ENCODE measurements at places on chromosomes 16 and 17.

DNA sequence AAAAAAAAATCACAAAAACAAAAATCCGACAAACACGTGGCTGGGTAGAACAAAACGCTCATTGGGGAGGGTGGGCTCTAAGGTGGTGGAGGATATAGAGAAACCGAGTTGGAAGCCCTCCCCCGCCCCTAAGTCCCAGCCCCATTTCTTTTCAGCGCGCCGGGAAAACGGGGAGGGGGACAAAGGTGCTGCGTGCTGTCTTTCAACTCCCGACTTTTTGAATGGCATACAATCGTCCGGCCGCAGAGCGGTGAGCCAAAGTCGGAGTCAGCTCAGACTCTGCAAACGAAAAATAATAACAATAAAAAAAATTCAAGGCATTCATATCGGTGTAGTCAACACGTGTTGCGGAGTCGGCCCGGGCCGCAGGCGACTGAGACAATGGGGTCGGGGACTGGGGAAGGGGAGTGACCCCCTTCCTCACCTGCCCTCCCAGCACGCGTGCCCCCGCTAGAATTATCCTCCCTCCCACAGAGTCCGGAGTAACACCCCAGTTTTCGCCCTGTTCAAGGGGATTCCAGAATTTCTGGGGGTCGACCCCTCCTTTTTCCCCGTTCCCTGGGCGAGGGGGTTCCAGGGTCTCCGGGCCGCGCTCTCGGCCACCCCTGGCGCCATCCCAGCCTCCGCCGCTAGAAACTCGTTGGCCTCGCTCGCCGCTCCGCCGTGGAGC, 1.7 kb upstream of the IGF2BP1 start:
- no peak for DNase-seq

DNA sequence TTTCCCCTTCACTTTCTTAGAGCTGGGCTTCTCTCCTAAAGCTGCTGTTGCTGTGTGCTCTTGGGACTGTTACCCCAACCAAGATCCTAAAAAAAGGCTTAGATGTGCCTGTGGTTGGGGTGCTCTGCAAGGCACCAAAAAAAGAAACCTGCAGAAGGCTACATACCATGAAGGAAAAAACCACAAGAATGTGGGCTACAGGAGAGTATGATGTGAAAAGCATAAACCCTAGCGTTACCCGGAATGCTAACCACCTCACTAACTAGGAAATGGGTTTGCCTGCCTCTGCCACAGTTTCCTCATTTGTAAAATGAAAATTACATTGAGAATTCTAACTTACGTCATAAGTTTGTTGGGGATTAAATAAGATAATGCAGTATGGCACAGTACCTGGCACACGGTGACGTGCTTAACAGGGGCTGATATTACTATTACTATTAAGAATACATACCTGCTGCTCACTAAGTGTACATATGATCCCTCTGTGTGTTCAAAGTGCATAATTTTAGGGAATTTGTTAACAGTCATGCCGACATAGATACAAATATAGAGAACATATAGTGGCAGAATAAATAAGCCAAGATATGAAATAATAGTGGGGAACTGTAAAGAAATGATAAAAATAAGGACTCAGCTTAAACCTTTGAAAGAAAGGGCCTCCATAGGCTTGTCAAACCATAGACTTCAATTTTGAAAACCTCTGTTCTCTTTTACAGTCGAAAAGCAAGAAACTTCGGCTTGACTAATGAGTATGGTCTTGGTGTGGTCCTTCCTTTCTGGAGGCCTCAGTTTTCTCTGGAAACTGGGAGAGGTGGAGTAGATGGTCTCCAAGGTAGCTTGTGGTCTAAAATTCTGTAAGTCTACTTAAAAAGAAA, 177.8 kb upstream of the TBX2 start:
- peak; percentile 18 for DNase-seq

GRCh38 chr17:51660266-51660665, 399.9 kb downstream of the UTP18 start:
- no peak for DNase-seq

GRCh38 chr16:85569615-85570212, 43.4 kb upstream of the GSE1 start:
- peak; percentile 75 for DNase-seq

GRCh38 chr17:81656835-81657234, 493 bp upstream of the PDE6G start:
- DNase-seq, result no peak

DNA sequence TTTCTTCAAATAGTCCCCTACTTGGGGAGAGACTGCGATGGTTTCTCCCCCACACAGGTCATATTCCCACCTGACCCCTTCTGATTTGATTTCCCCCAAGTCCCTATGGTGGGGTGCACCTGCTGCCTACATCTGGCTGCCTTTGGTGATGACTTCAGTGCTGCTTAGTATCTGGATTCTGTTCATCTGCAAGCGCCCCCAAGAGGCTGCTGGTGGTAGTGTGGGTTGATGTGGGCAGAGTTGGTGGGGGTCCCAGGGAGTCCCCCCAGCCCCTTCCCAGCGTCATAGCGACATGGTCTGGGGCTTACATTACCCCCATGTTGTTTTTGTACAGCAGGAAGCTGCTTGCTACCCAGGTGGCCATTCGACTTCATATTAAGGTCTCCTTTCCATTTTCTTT, 99.2 kb downstream of the NTN1 start:
- no peak for DNase-seq

DNA sequence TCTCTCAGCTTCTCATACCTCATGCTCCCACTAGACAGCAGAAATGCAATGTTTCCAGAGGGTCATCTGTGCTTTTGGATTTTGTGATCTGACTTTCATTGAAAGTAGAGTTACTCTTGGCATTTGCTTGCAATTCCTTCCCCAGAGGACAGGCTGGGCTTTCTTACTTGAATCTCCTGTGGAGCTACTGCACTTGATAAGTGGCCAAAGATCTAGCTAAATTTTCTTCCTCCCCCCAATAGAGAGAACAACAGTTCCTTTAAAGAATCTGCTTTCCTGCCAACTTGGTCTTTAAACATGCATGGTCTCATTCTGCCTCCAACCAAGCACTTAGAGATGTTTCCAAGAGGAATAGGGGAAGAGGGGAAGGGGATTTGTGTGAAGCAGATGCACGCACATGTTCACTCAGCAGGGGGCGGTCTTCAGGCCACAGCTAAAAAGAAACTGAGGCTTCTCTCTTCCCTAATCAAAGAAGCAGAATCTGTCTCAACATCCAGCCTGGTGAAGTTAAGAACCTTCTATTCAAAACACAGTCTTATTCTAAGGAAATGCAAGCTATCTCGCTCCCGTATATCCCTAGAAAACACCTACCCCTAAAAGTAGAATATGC, 229.6 kb downstream of the ZFHX3 start:
- no peak for DNase-seq

GRCh38 chr17:57782062-57782490, 37.0 kb upstream of the CCDC182 start:
- no peak for DNase-seq

DNA sequence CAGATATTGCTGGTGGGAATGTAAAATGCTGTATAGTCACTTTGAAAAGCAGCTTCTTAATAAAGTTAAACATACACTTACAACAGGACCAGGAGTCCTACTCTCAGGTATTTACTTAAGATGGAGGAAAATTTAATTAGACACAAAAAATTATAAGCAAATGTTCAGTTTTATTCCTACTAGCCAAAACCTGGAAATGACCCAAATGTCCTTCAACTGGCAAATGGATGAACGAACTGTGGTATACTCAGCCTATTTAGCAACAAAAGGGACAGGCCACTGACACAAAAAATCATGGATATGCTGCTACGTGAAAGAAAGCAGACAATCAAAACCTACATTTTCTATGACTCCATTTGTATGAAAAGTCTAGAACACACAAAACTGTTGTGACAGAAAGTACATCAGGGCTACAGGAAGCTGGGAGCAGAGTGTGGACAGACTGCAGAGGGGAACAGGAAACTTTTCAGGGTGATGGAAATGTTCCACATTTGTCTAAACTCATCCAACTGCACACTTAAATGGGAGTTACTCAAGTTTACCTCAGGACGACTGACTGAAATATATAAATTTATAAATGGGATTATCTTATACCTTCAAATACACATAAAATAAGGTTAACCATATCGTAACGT, 49.3 kb upstream of the MNT start:
- DNase-seq, result no peak

DNA sequence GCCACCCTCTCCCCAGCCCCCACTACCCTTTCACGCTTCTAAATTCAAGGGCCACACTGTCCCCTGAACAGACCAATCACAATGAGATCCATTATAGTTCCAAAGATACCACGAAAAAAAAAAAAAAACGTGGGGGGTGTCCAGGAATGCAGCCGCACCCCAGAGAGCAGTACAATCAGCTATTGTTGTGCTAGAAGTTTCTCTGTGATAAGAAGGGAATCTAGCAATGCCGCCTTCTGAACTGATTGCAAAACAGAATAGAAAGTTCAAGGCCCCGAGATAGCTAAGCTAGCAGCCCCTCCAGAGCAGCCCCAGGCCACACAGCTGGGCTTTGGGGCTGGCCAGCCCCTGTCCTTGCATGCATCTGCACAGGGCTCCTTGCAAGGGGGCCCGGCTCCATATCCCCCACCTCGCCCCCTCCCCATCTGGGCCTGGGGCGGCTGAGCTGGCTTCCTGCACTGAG, 86.9 kb upstream of the CBX4 start:
- no peak for DNase-seq

Data from AML-193 (cell line).